Small intestine (tissue), 16 donors: ENCODE measurements at places on chromosomes 16 and 17.

DNA sequence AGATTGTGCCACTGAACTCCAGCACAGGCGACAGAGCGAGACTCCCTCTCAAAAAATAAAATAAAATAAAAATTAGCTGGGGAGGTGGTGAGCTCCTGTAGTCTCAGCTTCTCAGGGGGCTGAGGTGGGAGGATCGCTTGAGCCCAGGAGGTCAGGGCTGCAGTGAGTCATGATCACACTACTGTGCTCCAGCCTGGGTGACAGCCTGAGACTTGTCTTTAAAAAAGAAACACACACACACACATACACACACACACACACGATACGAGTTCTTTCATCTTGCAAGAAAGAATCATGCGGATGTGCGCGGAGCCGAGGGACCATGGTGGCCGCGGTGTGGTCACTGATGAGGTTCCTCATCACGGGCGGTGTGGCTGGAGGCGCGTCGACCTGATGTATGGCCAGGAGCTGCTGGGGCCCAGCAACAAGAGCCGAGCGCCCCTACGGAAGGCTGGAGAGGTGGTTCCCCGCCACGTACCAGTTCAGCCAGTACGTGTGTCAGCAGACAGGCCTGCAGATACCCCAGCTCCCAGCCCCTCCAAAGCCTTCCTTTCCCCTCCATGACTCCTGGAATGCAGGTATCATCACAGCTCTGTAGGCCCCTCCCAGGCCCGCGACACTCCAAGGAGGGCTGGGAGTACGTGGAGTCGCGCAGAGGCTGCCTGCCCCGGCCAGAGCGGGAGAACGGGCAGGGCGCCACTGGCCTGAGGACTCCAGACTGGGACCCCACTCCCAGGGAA, 20.7 kb downstream of the NXN start:
- no peaks in the 10 kb centered on the region for H3K4me1 ChIP-seq
- no peaks in the 10 kb centered on the region for H3K36me3 ChIP-seq
- H3K27ac ChIP-seq, result no peak overlapping the region
- no peak overlapping the region for H3K4me3 ChIP-seq
- no peak for DNase-seq

DNA sequence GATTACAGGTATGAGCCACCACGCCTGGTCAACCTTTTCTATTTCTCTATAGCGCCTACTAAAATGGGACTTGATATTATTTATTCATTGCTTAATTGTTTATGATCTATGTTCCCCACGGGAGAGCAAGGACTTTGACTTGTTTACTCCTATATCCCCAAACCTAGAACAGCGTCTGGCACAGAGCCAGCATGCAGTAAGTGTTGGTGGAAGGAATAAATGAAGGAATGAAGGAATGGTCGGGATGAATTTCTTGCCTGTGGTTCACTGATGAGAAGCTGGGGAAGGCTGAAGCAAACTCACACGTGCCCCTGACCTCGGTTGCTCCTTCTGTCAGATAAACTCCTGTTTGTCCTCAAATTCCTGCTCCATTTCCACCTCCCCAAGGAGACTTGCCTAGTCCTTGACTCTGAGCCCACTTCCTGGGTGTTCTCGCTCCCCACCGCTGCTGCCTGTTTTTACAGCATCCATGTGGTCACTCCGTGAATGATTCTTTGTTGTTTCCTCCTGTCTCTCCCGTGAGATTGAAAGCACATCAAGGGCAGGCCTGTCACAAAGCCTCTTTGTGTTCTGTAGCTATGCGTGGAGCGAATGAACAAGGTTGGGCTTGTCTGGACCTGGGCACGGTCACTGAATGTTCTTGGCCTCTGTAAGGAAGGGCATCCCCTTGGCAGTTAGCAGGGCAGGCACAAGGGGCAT, 17.3 kb downstream of the C17orf100 start:
- no peaks in the 10 kb centered on the region for H3K36me3 ChIP-seq
- no peaks in the 10 kb centered on the region for H3K27me3 ChIP-seq
- no peak for DNase-seq
- H3K4me3 ChIP-seq, result no peak overlapping the region
- H3K27ac ChIP-seq, result no peak overlapping the region

DNA sequence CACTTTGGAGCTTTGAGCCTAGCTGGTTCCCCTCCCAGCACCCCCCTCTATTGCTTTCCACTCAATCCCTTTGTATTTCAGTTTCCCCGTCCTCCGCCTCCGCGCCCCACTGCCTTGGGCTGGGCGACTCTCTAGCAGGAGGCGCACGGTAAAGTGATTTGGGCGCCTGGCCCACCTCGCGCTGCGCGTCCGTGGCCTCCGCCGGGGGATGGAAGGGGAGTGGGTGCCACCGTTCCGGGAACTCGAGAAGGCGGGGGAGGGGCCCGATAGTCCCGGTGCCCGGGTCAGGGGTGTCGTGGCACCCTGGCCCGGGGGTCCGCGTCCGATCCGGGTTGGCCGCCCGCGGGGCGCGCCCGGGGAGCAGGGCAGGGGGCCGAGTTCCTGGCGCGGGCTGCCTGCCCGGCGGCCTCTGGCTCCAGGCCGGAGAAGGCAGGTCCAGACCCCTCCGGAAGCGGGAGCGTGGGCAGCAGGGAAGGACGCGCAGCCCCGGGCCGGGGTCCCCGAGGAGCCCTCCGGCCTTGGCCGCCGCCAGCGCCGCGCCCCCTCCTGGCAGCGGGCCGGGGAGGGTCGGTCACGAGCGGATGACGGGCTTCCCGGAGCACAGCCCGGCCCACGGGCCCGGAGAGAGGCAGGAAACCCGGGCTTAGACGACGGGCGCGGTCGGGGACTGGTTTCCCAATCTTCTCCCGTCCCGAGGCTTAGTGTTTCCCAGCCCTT, 15.8 kb downstream of the MEOX1 start:
- H3K4me1 ChIP-seq, result peaks cover 9% of the 10 kb centered on the region
- H3K36me3 ChIP-seq, result no peaks in the 10 kb centered on the region
- DNase-seq, result peak; percentile 84
- no peak overlapping the region for H3K27ac ChIP-seq
- peaks cover 3% of the 10 kb centered on the region for H3K27me3 ChIP-seq
- H3K4me3 ChIP-seq, result peak overlapping the region; percentile 28

- no peaks in the 10 kb centered on the region for H3K27me3 ChIP-seq
- no peak for DNase-seq
- H3K36me3 ChIP-seq, result peaks cover 31% of the 10 kb centered on the region
- H3K4me1 ChIP-seq, result no peaks in the 10 kb centered on the region
- H3K4me3 ChIP-seq, result no peak overlapping the region
Observed at GRCh38 chr17:83030432-83030831, 49.0 kb upstream of the METRNL start.

GRCh38 chr16:23629516-23629915, 11.6 kb downstream of the PALB2 start:
- H3K27ac ChIP-seq, result no peak overlapping the region
- no peaks in the 10 kb centered on the region for H3K4me1 ChIP-seq
- DNase-seq, result no peak
- no peak overlapping the region for H3K4me3 ChIP-seq
- peaks cover 16% of the 10 kb centered on the region for H3K36me3 ChIP-seq

DNA sequence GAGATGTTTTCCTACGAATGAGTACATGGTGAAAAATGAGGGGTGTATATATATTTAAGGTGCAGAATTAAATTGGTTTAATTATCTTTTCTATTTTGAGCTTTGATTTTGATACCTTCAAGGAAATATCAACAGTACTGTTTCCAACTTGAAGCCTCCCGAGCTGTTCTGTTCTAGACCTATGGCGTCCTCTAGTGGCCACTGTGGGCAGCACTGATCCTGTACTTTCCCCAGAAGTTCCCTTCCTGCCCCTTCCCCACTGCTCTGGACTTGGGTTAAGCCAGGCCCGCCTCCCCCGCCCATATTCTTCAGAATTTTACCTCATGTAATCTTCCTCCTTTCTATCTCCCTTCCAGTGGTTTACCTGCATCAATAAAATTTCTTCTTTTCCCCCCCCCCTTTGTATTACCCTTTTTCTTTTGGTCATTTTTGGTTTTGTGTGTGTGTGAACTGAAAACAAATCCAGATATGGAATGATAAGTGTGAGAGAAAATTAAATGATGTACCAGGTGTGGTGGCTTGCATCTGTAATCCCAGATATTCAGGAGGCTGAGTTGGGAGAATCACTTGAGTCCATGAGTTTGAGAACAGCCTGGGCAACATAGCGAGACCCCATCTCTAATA, 1643.5 kb downstream of the TP53TG3F start:
- no peak overlapping the region for H3K27ac ChIP-seq
- no peaks in the 10 kb centered on the region for H3K4me1 ChIP-seq
- H3K27me3 ChIP-seq, result no peaks in the 10 kb centered on the region

DNA sequence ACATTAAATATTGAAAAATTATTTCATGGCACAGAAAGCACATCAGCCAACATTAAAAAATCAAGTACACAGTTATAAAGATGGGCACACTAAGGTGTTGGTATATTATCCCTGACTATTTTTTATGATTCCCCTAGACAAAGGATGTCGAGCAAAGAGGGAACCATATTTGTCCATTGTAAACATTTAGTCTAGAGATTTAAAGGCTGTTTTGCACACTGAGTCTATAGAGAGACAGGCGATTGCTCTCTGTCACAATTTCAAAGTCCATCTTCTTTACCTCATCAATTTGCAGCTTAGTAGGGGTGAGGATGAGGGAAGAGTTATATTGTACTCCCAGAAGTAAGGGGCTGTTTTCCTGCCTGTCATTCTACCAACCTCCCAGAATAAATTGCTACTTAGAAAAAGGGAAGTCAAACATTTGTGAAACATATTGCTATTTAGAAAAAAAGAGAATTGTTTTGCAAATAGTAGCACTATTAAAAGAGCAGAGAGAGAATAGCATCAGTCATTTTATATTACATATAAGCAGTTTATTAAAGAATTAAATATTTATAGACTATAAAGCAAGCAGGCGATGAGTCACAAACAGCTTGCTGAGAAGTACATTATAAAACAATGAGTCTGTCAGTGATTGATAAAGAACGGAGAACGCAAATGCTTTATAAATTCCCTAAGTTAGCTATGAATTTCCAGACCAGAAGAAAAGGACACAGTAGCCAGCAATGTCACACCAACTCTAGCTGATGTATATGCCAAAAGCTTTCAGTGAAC, 270.6 kb upstream of the PMFBP1 start:
- DNase-seq, result no peak
- no peak overlapping the region for H3K27ac ChIP-seq
- H3K4me3 ChIP-seq, result no peak overlapping the region

GRCh38 chr16:80628254-80628653, 87.5 kb downstream of the DYNLRB2 start:
- H3K4me1 ChIP-seq, result no peaks in the 10 kb centered on the region
- H3K4me3 ChIP-seq, result no peak overlapping the region
- no peak overlapping the region for H3K27ac ChIP-seq
- H3K27me3 ChIP-seq, result no peaks in the 10 kb centered on the region

GRCh38 chr17:21573961-21574610, 118.2 kb upstream of the KCNJ18 start:
- H3K4me1 ChIP-seq, result no peaks in the 10 kb centered on the region
- DNase-seq, result peak; percentile 11
- no peaks in the 10 kb centered on the region for H3K27me3 ChIP-seq
- H3K36me3 ChIP-seq, result no peaks in the 10 kb centered on the region
- no peak overlapping the region for H3K27ac ChIP-seq
- no peak overlapping the region for H3K4me3 ChIP-seq

- DNase-seq, result no peak
- no peak overlapping the region for H3K4me3 ChIP-seq
- H3K4me1 ChIP-seq, result no peaks in the 10 kb centered on the region
- no peaks in the 10 kb centered on the region for H3K36me3 ChIP-seq
- H3K27ac ChIP-seq, result no peak overlapping the region
Observed at GRCh38 chr17:57195785-57196460, 60.4 kb upstream of the MSI2 start.

DNA sequence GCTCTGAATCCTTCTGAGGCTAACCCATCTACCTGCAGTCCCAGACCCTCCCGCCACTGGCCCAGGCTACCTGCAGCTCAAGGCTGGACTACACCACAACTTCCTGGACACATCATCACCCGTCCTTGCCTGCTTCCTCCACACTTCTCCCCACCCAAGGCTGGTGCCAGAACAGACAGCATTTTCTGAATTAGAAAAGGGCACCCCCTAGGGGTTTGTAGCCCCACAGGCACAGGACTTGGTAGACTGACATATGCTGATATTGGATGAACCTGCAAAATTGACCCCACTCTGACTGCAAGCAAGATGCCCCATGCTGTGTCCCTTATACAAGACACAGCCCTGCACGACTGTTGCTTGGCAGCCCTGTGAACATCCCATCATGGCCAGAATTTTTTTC, 271.5 kb upstream of the C16orf82 start:
- H3K4me1 ChIP-seq, result no peaks in the 10 kb centered on the region
- H3K27me3 ChIP-seq, result no peaks in the 10 kb centered on the region
- no peaks in the 10 kb centered on the region for H3K36me3 ChIP-seq
- H3K4me3 ChIP-seq, result no peak overlapping the region
- DNase-seq, result no peak

- DNase-seq, result no peak
- H3K36me3 ChIP-seq, result peaks cover 4% of the 10 kb centered on the region
- H3K27me3 ChIP-seq, result no peaks in the 10 kb centered on the region
- H3K4me3 ChIP-seq, result no peak overlapping the region
Observed at GRCh38 chr17:18004345-18004744, 31.7 kb downstream of the DRC3 start.
